ENCODE measurements at places on chromosomes 3 and 15. TPM values are rescaled to one million over a fixed set of nuclear protein-coding genes. Genes with fewer than 3 reads are reported as not detected.

OR5AC2 gene
- not detected for total RNA-seq

SPINT1 gene
- 0.36 TPM for total RNA-seq

CYP11A1 gene
- 0.26 TPM for total RNA-seq

LCTL gene
- total RNA-seq, result 0.17 TPM

GPR149 gene
- total RNA-seq, result not detected

ADPRH gene
- total RNA-seq, result 4.5 TPM

LRTM1 gene
- not detected for total RNA-seq

NAALADL2 gene
- total RNA-seq, result 13.9 TPM

COLQ gene
- total RNA-seq, result 0.36 TPM

ACP3 gene
- total RNA-seq, result 0.33 TPM

PPARG gene
- total RNA-seq, result 25.3 TPM

C3orf22 gene
- total RNA-seq, result not detected

BCL2A1 gene
- total RNA-seq, result 0.33 TPM

GCSAM gene
- not detected for total RNA-seq

HHATL gene
- total RNA-seq, result not detected

C3orf62 gene
- 1.4 TPM for total RNA-seq

TGM4 gene
- not detected for total RNA-seq

CCK gene
- 0.13 TPM for total RNA-seq

NSUN3 gene
- total RNA-seq, result 22.0 TPM

PEAK1 gene
- 92.5 TPM for total RNA-seq

SLC9C1 gene
- total RNA-seq, result 0.43 TPM

TCAIM gene
- 27.2 TPM for total RNA-seq

DLG1 gene
- total RNA-seq, result 64.5 TPM

LRRC34 gene
- total RNA-seq, result 1.8 TPM

APOD gene
- 0.23 TPM for total RNA-seq

NANOGP8 gene
- not detected for total RNA-seq

TMOD3 gene
- total RNA-seq, result 42.7 TPM

RNF7 gene
- 24.0 TPM for total RNA-seq

TMEM40 gene
- not detected for total RNA-seq

TPRA1 gene
- total RNA-seq, result 49.5 TPM

TLR9 gene
- total RNA-seq, result 0.23 TPM

SEMA3B gene
- 25.6 TPM for total RNA-seq

Measured in smooth muscle cell of the pulmonary artery (primary cell).